A549 treated with RU486 at 1 μM for 4 hours (cell line): ENCODE measurements at places on chromosomes 5 and 9. TPM values are rescaled to one million over a fixed set of nuclear protein-coding genes. Genes with fewer than 3 reads are reported as not detected.

PCDHB2 gene
- 2.3 to 4.1 TPM (median 3.6 TPM) in 5 replicates for total RNA-seq

IRX2 gene
- total RNA-seq: 1.0 to 1.7 TPM (median 1.5 TPM) in 5 replicates

KIAA0825 gene
- total RNA-seq: 0.16 to 0.64 TPM (median 0.35 TPM) in 5 replicates

IL17B gene
- not detected in 5 replicates for total RNA-seq

PHF24 gene
- 0.12 to 0.31 TPM (median 0.20 TPM) in 4 of 5 replicates, not detected in the other for total RNA-seq

FOXI1 gene
- total RNA-seq: not detected in 5 replicates

SLC34A1 gene
- not detected in 5 replicates for total RNA-seq

IFNB1 gene
- 0.23 TPM in 1 of 5 replicates, not detected in the others for total RNA-seq

N4BP3 gene
- 1.1 to 1.4 TPM (median 1.3 TPM) in 5 replicates for total RNA-seq

GADD45G gene
- total RNA-seq: 0.15 to 0.50 TPM (median 0.25 TPM) in 5 replicates

ERAP2 gene
- 0.77 to 1.3 TPM (median 1.2 TPM) in 5 replicates for total RNA-seq

ZNF454 gene
- not detected in 5 replicates for total RNA-seq

PAEP gene
- 0.25 to 0.66 TPM (median 0.30 TPM) in 3 of 5 replicates, not detected in the others for total RNA-seq

TRAF1 gene
- 3.6 to 6.8 TPM (median 4.6 TPM) in 5 replicates for total RNA-seq

ZNG1C gene
- 53.1 to 88.0 TPM (median 75.4 TPM) in 5 replicates for total RNA-seq
